ENCODE measurements at places on chromosomes 5 and 9.

GRCh38 chr5:95591490-95591901 lies 28.4 kb upstream of the GPR150 start:
- peak; percentile 14 for DNase-seq

- no peak for DNase-seq
Observed at GRCh38 chr5:100553209-100553608, 18.0 kb downstream of the FAM174A start.

DNA sequence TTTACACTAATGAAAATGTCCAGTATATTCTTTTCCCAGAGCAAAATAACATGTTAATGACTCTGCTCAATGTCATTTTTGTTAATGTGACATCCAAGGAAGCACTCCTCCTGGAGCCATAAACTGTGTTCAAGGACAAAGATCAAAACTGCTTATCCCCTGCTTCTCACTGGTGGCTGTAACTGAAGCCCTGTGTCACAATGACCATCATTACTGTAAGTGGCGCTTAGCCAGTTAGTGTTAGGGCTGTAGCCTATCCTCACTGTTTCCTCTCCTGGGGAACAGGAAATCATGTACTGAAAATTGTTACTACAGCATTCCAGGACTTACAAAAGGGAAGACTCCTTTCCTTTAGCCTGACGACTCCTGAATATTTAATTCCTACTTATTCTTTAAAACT lies 71.7 kb upstream of the COX7C start:
- DNase-seq = no peak

DNA sequence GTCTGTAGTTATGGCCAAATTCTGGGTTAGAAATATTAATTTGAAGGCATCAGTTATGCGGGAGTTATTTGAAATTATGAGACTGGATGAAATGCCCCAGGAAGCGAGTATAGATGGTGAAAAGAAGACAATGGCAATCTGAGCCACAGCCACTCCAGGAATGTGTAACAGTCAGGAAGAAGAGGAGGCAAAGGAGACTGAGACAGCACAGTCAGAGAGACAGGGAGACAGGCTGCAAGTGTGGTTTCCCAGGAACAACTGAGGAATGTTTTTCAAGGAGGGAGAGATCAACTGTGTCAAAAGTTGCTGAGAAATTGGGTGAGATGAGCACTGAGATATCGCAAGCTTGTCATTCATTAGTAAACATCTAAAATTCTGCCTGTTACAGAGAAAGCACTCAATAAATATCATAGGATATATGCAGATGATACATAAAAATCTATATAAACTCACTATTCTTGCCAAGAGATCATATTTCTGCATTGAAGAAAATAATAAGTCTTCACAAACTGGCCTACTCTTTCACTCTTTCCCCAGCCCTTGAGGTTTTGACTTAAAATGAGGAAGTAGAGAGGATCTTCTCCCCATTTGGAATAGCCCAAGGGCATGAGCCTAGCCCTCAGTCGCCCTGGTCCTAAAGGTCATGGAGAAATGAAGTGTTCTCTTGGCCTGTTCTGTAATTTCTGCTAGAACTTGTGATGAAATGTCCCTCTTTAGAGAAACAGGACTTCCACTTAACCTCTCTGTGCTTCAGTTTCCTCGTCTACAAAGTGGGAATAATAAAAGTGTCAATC lies 48.5 kb upstream of the RLN1 start:
- DNase-seq = no peak

- no peak for DNase-seq
Observed at GRCh38 chr9:123003466-123003865, 30.0 kb upstream of the GPR21 start.

- DNase-seq = no peak
Observed at GRCh38 chr9:78682216-78682615, 385.3 kb downstream of the PSAT1 start.

DNA sequence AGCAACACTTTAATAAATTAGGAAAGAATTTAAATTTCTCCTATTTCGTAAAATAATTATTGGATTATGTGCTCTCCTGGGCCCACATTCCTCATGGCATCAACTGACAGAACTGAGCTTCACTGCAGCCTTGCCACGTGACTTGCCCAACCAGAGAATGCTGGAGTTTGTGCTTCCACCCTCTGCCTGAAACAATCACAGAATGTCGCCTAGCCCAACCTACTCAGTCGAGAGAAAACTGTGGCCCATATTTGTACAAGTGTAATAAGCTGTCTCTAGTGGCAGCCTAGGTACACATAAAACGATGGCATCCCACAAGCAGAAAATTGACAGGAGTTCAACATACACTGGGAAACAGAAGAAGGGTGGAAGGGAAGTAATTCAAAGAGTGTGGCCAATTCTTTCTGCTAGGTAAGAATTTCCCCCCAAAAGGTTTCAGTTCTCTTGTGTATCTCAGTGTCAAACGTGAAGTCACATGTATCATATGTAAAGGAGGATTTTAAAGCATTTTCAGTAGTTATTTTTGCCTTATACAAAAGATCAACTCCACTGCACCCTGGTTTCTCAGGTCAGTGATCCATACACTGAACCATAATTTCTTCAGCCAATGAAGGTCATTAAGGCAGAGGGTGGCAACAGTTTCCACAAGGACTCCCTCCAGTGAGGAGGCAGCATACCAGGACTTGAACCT lies 41.7 kb downstream of the ZNF608 start:
- no peak for DNase-seq

GRCh38 chr5:81207009-81207408 lies 26.1 kb upstream of the CKMT2 start:
- DNase-seq = no peak

- DNase-seq = peak; percentile 70
Observed at GRCh38 chr5:77356740-77357139, 135.4 kb downstream of the WDR41 start.

DNA sequence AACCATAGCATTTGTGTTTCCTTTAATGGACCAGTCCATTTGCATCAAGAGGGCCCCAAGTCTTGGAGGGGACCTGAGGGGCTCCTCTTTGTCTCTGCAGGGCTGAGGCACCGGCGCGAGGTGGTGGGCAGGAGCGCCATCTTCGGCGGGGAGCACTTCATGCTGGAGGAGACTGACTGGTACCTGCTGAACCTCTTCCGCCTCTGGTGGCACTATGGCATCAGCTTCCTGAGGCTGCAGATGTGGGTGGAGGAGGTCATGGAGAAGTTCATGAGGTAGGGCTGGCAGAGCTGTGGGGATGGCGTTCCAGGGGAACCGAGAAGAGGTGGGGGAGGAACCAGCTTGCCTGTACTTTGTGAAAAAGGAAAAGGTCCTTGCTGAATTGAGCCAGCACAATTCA lies 6.1 kb downstream of the PCYOX1L start:
- no peak for DNase-seq

- DNase-seq = no peak
Observed at GRCh38 chr5:62954578-62954977, 376.0 kb downstream of the LRRC70 start.

GRCh38 chr9:26368241-26368640 lies 524.4 kb downstream of the CAAP1 start:
- no peak for DNase-seq

DNA sequence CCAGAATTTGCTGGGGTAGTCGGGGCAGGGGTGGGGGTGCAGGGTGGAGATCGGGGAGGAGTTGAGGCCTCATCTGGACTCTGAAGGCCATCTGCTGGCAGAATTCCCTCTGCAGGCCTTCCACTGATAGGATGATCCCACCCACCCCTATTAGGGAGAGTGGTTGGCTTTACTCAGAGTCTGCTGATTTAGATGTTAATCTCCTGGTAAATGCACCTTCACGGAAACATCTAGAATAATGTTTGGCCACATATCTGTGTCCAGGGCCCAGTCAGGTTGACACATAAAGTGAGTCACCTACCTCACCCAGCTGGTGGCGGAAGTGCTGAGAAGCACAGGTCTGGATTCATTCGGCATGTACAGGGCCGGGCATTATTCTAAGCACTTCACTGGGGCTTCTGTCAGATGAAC lies 50.0 kb downstream of the DAPK1 start:
- DNase-seq = no peak

Measured in T-helper 2 cell treated with Interferon-gamma antibody and Interleukin-4, amounts not matched to agents 5 μg/mL and 100 μg/mL, for 36 hours (primary cell).